NCI-H2081 (cell line): ENCODE measurements at places on chromosomes 6 and 20.

DNA sequence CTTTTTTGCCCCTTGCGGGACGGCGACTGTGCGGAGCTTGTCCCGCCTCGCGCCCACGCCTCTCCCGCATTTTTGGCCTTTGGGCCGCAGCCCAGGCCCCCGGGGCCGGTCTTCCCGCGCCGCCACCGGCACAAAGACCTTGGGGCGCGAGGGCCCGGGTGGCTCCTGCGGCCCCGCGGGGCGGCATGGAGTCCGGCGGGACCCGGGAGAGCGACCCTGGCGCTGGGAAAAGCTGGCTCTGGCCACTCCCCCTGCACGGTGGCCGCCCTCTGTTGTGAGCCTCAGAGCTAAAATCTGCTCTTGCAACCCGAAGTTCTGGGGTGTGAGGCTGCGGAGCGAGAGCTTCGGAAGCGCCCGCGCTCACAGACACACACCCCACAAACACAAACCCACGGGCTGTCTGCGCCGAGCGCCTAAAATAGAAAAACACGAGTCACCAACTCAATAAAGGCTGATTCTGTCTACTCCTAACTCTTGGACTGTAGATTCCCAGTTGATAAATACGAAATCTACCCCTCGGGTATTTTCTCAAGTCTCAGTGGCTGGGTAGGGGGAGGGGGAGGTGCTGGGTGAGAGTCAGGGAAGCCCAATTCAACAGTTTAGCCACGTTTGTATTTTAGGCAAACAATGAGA, 496 bp upstream of the BEND3 start:
- peak; percentile 63 for DNase-seq

DNA sequence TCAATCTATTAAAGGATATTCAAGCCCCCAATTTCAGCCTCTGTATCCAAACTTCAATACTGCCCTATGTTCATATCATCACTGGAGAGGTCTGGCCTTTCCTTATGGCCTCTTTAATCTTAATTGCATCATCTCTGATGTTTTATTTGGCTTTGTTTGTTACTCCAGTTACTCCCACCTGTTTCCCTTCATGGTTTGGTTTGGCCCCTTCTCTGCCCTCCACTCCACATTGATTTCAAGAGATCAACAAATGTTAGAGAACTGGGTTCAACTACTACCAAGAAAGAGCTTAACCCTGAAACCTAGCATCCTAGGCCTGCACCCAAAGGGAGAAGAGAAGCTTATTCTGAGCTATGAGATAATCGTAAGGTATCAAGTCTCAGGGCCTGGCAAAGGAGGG, 221.6 kb downstream of the LAMA2 start:
- no peak for DNase-seq

DNA sequence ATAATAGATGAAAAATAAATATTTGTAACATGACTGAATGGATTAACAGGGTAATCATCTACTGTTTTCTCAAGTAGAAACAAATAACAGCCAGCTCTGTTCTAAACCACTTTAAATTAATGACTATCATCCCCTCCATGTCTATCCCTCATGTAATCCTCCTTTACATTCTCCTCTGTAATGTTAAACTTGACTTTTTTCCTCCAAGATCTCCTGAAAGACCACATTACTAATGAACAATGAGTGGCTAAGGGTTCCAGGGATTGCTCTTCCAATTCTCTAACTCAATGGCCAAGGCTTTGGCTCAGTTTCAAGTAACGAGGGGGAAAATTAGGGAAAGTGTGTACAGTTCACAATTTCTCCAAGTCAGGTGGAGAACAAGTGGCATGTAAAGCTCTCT, 37.6 kb upstream of the FBXL4 start:
- no peak for DNase-seq

GRCh38 chr6:155913816-155914215, 458.2 kb upstream of the NOX3 start:
- no peak for DNase-seq

GRCh38 chr6:140663094-140663493, 1288.6 kb upstream of the CITED2 start:
- peak; percentile 17 for DNase-seq

DNA sequence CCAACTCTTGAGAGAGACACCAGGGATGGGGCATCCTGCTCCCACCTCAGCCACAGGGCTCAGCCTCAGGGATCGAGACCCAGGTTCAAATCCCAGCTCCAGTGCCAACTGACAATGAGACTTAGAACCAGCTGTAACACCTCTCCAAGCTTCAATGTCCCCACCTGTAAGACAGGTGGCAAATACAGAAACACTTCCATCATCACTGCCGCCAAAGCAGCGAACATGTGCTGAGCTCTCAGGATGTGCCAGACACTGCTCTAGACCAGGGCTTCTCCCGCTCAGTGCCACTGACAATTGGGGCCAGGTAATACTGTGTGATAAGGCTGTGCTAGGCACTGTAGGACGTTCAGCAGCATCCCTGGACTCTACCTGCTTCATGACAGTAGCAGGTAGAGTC, 22.1 kb downstream of the PREX1 start:
- DNase-seq, result no peak

DNA sequence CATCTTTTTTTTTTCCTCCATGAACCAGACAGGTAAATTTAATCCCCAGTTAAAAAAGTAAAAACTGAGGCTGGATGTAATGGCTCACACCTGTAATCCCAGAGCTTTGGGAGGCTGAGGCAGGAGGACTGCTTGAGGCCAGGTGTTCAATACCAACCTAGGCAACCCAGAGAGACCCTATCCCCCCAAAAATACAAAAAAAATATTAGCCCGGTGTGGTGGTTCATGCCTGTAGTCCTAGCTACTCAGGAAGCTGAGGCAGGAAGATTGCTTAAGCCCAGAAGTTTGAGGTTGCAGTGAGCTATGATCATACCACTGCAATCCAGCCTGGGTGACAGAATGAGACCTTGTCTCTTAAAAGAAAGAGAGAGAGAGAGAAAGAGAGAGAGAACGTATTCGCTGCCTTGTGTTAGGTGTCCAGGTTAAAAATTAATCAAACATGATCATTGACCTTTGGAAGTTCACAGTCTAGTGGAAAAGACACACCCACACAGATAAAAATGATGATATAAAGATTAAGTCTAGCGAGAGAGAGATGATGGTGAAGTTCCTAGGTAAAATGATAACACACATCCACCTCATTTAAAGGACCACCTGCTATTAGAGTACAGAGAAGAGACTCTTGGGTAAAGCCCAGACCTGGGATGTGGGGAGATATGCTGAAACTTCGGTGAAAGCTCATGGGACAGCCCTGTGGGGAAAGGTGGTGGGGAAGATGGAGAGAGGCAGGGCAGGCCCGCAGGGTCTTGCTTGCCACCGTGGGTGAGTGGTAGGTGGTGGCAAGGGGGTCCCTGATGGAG, 4.8 kb upstream of the NHSL1 start:
- no peak for DNase-seq

- DNase-seq, result no peak
These were observed 16.1 kb upstream of the CCN6 start for GRCh38 chr6:112037783-112038216.
